Stimulated activated naive CD8-positive, alpha-beta T cell treated with anti-CD3 and anti-CD28 coated beads, Interleukin-15, Interleukin-2, amounts not matched to agents 100 U/mL and 50 U/mL, for 24 hours (primary cell): ENCODE measurements at places on chromosomes 12 and 14.

DNA sequence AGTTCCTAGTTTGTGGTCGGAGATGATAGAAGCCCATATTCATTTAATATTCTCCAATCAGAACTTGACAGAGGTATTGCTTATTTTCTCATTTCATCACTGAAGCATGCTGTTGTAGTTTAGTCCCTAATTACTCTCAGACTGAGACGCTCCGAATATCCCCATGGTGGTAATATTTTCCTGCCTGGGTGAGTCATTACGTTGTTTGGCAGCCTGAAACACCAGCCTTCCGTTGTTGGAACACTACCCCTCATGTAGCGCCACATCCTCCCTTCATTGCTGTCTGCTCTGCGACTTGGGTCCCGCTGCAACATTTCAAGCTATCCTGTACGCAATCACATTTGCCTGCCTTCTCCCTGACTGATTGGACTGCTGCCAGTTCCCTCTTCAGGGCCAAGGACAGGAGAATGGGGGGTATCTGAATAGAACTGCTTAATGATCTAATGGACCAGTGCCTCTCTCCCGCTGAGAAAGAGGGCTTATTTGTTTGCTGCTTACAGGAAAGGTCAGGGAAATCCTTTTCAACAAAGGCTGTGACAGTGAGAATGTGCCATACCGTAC, 369.1 kb downstream of the NPAS3 start:
- DNase-seq, result no peak

DNA sequence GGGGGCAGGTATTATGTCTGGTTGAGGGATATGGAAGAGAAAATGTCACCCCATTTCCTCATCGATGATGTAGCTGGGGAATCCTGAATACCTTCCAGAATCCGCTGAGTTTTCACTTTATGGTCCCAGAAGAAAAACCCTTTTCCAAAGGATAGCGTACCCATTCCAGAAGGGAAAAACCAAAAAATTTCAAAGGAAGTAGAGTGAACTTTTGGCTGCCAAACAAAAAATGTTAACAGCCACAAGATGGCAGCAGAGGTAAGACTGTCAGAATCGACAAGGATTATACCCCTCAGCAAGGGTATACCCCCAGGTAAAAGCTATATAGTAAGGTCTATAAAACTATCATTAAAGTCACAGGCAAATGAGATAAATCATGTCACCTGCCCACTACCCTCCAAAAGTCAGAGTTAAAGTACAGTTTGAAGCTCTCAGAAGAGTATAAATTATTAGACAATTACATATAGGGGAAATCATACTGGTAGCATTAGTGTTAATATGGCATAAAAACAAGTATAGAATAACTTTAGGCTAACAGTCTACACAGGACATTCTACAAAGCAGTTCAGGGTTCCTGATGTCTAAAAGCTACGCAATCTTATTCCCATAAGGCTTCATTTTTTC, 18.0 kb downstream of the ACIN1 start:
- DNase-seq, result no peak

- DNase-seq, result no peak
Measured at GRCh38 chr14:104567957-104568225, 11.7 kb upstream of the C14orf180 start.

DNA sequence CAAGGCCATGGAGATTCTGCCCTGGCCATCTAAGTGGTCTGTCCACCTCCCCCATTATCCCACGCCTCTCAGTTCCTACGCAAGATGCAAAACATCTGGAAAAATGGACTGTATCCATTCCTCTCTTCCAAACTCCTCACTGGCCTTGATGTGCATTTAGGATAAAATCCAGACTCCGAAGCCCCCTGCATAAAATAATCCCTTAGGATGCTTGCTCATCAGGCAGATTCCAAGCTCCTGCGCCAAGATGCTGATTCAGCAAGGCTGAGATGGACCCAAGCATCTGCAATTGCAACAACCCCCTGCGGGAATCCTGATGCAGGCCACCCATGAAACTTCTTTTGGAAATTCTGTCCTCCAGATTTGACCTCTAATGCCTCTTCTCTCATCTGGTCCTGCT, 81.6 kb downstream of the SPRING1 start:
- no peak for DNase-seq

GRCh38 chr12:111121840-111122239, 201.5 kb upstream of the MYL2 start:
- DNase-seq, result no peak

GRCh38 chr12:24229031-24229700, 279.7 kb upstream of the SOX5 start:
- no peak for DNase-seq

GRCh38 chr14:55889124-55889523, 229.1 kb upstream of the PELI2 start:
- no peak for DNase-seq

DNA sequence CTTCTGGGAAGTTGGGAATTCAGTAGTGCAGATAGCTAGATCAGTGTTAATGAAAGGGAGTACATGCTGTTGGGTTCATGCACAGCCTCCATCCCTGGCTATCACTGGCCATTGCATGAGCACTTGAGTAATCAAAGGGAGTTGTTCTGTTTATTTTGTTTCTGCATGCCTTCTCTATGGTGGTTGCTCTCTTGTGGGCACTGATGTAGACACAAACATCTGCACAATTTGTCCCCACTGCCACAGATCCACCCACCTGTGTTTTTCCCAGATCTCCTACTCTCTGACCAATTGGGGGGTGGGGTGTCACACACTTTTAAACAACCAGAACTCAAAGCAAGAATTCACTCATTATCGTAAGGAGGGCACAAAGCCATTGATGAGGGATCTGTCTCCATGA, 89.7 kb upstream of the DHRS4 start:
- DNase-seq, result no peak

GRCh38 chr12:50192908-50193307, 25.7 kb upstream of the CERS5 start:
- no peak for DNase-seq

GRCh38 chr12:7146906-7147305, 16.7 kb downstream of the CLSTN3 start:
- DNase-seq, result no peak

DNA sequence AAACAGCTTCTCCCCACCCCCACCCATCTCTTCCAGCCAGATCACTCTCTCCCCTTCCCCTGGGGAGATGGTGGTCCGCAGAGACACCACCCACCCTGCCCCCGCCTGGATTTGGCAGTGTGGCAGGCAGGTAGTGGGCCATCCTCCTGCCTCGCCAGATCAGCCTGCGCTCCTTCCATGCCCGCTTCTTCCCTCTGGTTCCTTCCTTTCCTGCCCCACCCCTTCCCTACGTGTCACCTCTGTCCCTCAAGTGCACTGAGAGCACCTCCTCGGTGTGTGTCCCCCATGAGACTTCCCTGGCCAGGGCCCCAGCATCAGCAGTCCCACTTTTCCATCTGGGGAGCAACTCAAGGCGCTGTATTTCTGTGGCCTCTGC, 632 bp downstream of the NYNRIN start:
- no peak for DNase-seq

DNA sequence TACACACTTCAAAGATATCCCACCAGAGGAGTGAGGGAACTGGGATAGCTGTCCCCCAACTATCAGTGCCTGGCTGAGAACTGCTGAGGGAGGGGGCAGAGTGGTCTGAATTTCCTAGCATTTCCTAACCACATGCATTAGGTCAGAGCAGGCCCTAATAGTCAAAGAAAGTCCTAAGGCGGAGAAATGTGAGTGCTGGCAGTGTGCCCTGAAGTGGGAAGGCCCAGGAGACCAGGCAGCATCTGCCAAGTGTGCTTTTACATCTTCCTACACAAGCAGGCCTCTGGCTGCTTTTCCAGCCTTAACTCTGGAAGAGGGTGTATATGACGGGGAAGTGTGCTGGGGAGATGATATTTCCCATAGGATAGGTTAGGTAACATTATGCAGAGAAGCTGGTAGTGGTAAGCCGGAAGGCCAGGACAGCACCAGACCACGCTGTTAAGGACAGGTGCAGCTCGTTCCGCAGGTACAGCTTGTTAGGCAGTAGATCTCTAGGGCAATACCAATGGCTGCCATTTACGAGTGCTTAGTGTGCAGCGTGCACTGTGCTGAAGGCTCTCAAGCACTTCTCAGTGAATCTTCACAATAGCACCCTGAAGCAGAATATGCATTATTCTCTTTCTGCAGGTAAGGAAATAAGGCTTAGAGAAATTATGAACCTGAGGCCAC, 9.1 kb upstream of the CCDC198 start:
- no peak for DNase-seq
